Activated B cell treated with CpG ODN at 0.5 μM for 24 hours (primary cell): ENCODE measurements at places on chromosomes 13 and 19. TPM values are rescaled to one million over a fixed set of nuclear protein-coding genes. Genes with fewer than 3 reads are reported as not detected.
A peak's percentile ranks its signal among the peaks of the same experiment; 100 is the strongest.

DNA sequence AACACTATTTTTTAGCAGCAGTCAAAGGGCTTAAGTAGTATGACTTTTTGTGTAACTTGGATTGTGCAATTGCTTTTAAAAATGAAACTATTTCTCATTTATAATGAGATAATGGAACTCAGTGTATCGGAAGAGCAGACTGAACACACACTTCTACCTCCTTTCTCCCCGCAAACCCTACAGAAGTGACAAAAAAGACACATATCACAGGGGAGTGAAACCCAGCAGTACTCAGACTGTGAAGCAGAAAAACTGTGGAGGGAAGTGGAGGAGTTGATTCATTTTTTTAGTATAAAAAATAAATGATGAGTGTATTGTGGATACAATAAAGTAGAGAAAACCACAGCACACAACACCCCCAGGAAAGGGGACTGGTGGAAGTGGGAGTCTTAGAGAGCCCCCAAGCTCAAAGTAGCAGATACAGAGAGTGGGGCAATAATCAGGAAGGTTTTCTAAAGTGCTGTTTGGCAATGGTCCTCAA, 9.7 kb downstream of the LPAR6 start:
- DNase-seq = no peak
- H3K27ac ChIP-seq = no peak overlapping the region
- peaks cover 56% of the 10 kb centered on the region for H3K36me3 ChIP-seq
- no peaks in the 10 kb centered on the region for H3K27me3 ChIP-seq
- peaks cover 15% of the 10 kb centered on the region for H3K4me1 ChIP-seq
- no peak overlapping the region for H3K4me3 ChIP-seq

GRCh38 chr19:389935-390289, 19.0 kb downstream of the C2CD4C start:
- H3K4me1 ChIP-seq = no peaks in the 10 kb centered on the region
- no peak for DNase-seq
- no peak overlapping the region for H3K4me3 ChIP-seq
- H3K27ac ChIP-seq = no peak overlapping the region
- H3K27me3 ChIP-seq = peaks cover 24% of the 10 kb centered on the region

- no peaks in the 10 kb centered on the region for H3K27me3 ChIP-seq
- H3K4me1 ChIP-seq = no peaks in the 10 kb centered on the region
- H3K27ac ChIP-seq = no peak overlapping the region
- H3K4me3 ChIP-seq = no peak overlapping the region
- DNase-seq = no peak
- no peaks in the 10 kb centered on the region for H3K36me3 ChIP-seq
These were observed 8.2 kb upstream of the ZNF507 start for GRCh38 chr19:32337084-32337808.

DNA sequence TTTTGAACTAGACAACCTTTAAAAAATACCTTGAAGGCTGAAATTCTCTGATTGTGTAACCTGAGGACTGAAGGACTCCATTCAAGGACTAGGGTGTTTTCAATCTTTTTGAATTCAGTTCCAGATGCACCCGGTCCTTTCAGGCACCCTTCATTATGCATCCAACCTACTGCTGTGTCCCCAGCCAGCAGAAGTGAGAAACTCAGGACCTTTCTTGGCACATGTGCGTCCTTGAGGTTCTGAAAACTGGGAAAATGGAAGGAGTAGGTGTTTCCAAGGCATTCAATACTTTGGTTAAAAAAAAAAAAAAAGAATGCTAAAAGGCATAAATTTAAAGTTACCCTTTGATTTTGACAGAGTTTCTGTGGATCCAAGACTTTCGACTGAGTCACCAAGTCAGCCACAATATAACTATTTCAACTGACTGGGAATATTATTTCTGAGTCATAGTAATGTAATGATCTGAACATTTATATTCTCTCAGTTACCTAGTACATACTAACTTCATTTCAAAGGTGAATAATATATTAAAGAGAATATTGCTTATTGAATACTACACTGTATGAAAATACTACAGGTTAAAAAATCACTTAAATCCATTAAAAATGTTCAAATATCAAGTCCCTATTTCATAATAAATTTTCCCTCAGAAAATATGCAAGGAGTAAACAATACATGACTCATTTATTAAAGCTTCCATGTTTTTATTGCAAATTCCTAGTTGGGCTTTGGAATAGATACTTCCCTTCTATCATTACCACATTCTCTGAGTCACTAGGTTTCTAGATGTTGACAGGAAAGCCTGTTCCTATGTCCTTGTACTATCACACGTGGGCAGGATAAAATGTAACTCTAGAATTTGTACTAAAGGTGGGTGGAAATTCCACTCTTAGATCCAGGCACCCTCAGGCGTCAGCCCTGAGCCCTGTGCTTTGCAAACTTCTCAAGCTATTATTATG, 2.4 kb upstream of the ITGBL1 start:
- no peak for DNase-seq
- H3K4me3 ChIP-seq = no peak overlapping the region
- H3K4me1 ChIP-seq = peaks cover 4% of the 10 kb centered on the region
- H3K27me3 ChIP-seq = peaks cover 8% of the 10 kb centered on the region

- H3K27me3 ChIP-seq = no peaks in the 10 kb centered on the region
- H3K36me3 ChIP-seq = peaks cover 57% of the 10 kb centered on the region
- peak; percentile 89 for DNase-seq
- H3K27ac ChIP-seq = peak within 1 kb of the TSS; percentile 98
- peak within 1 kb of the TSS; percentile 100 for H3K4me3 ChIP-seq
- H3K4me1 ChIP-seq = peaks cover 38% of the 10 kb centered on the region
These were observed at the start of gene ERVK3-1 for GRCh38 chr19:58305065-58305931. TSS of gene ERVK3-1 (plus strand) at chr19:58305377. CDS start at chr19:58312169, 6,792 bp downstream.

- no peak overlapping the region for H3K4me3 ChIP-seq
- H3K36me3 ChIP-seq = no peaks in the 10 kb centered on the region
- H3K4me1 ChIP-seq = no peaks in the 10 kb centered on the region
- H3K27me3 ChIP-seq = peaks cover 10% of the 10 kb centered on the region
These were observed 27.5 kb upstream of the SERPINE3 start for GRCh38 chr13:51311957-51312520.

DNA sequence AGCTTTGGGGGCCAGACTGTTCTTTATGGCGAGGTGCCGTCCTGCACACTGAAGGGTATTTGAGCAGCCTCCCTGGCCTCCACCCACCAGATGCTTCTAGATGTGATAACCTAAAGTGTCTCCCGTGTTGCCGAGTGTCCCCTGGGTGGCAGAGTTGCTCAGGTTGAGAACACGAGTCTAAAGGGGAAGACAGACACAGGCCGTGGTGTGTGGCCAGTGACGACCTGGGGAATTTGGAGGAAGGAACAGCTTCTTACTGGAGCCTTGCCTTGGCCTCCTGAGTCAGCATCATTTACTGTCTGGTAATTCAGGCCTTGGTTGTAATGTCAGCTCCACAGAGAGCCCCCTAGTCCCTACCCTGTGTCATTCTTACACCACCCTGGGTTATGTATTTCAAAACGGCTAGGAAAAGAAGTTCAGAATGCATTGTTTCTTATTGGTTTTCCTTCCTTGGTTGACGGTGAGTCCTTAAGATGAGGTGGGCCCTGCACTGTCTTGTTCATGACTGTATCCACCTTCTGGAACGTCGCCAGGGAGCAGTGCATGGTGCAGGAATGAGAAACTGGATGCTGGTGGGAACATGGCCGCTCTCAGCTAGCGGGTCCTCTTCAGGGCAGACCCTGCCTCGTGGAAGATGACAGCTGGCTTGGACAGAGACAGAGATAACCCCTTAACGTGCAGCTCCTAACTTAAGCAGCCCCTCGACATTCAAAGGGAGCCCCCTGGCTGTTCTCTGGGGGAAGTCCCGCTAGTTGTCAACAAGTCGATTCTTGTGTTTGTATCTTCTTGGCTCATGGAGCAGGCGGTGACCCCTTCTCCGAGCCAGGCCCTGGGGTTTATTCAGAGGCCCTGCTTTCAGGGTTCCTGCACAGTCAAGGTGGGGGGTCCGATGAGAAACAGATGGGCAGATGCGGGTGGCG, 7.2 kb downstream of the SIN3B start:
- peak; percentile 29 for DNase-seq
- H3K36me3 ChIP-seq = peaks cover 78% of the 10 kb centered on the region
- no peak overlapping the region for H3K4me3 ChIP-seq
- H3K4me1 ChIP-seq = peaks cover 42% of the 10 kb centered on the region
- no peaks in the 10 kb centered on the region for H3K27me3 ChIP-seq

TEX29 gene
- total RNA-seq = 0.35 and 0.54 TPM in 2 replicates

DNA sequence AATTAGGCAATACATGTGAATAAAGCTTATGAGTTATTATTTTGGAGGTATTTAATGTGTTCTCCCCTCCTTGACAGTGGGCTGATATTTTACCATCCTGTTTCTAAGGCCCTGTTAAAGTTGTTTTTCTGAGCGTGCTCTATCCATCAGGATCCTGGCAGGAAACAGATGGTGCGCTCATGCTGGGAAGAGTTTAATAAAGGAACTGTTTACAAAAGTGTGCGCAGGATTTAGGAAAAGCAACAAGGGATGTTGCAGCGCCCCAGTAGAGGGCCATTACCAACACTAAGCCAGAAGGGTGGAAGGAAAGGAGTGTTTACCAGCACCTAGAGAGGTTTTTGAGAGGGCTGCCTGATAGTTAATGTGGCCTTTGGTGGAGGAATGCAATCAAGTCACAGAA, 374.5 kb downstream of the KCNRG start:
- no peaks in the 10 kb centered on the region for H3K27me3 ChIP-seq
- peaks cover 4% of the 10 kb centered on the region for H3K4me1 ChIP-seq
- no peaks in the 10 kb centered on the region for H3K36me3 ChIP-seq

TGFBR3L gene
- not detected in 2 replicates for total RNA-seq

DNA sequence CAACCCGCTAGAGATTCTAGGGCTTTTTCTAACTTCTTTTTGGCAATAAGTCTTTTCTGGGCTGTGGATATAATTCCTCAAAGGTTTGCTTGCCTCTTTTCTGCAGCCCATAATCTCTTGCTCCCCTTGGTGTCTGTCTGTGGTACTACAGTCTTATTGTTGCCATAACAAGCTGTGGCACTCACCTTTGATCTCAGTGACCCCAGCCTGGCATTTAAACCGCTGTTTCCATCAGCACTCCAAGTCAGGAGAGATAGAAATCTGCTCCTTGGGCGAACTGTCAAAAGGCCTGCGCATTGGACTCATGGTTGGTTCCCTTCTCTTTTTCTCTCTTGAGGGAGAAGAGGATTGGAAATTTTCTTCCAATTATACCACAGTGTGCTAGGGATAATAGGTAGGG, 14.5 kb upstream of the MPHOSPH8 start:
- H3K4me1 ChIP-seq = no peaks in the 10 kb centered on the region
- H3K27me3 ChIP-seq = peaks cover 24% of the 10 kb centered on the region
- no peaks in the 10 kb centered on the region for H3K36me3 ChIP-seq
- H3K4me3 ChIP-seq = no peak overlapping the region

GRCh38 chr19:4576016-4576933, 16.8 kb upstream of the SEMA6B start:
- no peak overlapping the region for H3K27ac ChIP-seq
- no peak overlapping the region for H3K4me3 ChIP-seq
- H3K36me3 ChIP-seq = no peaks in the 10 kb centered on the region
- peaks cover 48% of the 10 kb centered on the region for H3K27me3 ChIP-seq
- DNase-seq = peak; percentile 64

FCHO1 gene
- total RNA-seq = 81.8 and 103 TPM in 2 replicates

DNA sequence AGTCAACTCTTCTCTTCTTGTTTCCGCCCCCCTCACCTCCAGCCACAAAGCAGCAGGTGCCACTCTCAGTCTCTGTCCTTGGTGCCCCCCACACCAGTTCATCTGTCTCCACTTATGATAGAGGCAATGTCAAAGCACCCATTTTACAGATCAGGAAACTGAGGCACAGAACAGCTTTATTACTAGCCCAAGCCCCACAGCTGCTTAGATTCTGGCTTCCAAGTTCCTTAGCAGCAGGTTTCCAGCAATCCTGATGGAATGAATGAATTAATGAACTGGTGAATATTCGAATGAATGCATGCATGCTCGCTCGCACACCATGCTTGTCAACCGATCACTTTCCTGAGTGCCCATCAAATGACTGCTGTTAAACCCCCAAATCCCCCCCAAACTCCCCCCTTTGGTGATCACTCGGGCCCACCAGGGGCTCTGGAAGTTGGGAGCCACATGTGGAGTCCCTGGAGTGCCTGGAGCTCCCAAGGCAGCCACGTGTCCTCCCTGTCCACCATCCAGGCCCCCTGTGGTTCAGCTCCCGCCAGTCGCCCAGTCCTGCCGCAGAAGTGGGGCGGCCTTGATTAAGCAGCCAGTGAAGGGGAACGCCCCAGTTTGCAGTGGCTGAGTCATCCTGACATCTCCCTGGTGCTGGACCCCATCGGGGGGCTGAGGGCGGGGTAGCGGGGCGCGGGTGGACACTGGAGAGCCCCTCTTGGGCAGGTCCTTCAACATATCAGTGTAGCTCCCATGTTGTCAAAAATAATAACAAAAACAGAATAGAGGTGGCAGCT, 6.8 kb downstream of the PTPRS start:
- no peak overlapping the region for H3K4me3 ChIP-seq
- no peaks in the 10 kb centered on the region for H3K36me3 ChIP-seq
- DNase-seq = no peak
- peaks cover 21% of the 10 kb centered on the region for H3K4me1 ChIP-seq

TMEM91 gene
- 3.7 and 4.6 TPM in 2 replicates for total RNA-seq

GRCh38 chr19:6596621-6597020, 5.7 kb upstream of the CD70 start:
- H3K27me3 ChIP-seq = peaks cover 12% of the 10 kb centered on the region
- no peaks in the 10 kb centered on the region for H3K36me3 ChIP-seq
- peaks cover 36% of the 10 kb centered on the region for H3K4me1 ChIP-seq
- H3K27ac ChIP-seq = no peak overlapping the region
- H3K4me3 ChIP-seq = no peak overlapping the region

- no peak overlapping the region for H3K27ac ChIP-seq
- H3K36me3 ChIP-seq = no peaks in the 10 kb centered on the region
- no peaks in the 10 kb centered on the region for H3K27me3 ChIP-seq
These were observed 58.7 kb upstream of the NBEA start for GRCh38 chr13:34883396-34883795.

HPN gene
- not detected in 2 replicates for total RNA-seq

DNA sequence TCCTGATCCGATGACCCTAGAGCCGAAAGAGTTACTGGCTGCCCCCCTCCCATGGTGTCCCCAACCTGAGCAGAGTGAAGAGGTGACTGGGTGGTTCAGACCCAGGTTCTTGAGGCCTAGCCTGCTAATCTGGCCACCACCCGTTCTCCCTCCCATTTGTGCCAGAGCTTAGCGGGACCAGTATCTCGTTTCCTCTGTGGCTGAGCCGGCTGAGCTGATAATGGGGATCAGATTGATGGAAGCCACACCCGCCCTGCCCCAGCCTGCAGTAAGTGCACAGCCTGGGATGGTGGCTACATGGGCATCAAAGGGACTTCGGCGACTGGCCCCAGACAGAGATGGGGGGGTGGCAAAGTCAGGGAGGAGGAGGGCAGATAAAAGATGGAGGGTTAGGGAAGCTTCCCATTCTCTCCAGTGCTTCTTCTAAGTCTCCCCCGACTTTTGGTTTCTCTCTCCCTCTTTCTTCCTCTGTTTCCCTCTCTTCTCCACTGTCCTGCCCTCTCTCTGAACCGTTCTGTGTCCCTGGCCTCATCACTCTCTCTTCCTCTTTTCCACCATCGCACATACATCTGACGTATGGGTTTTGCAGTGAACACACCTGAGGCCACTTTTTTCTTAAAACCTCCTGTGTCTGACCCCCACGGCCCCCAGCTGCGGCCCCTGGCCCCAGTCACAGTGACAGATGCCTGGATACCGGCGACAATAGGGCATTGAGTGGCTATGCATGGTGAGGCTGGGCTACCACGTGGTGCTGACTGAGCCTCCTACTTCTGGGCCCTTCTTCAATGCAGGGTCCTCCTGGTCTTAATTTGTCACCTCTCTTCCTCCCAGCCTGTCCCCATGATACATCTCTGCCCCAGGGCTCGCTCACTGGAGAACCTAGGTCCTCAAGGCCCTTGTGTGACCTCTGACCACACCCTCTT, 2.4 kb downstream of the ELAVL3 start:
- H3K4me3 ChIP-seq = no peak overlapping the region
- H3K27me3 ChIP-seq = peaks cover 22% of the 10 kb centered on the region

GRCh38 chr19:45160870-45161737, at the start of gene NKPD1:
TSS of gene NKPD1 (minus strand) at chr19:45160982. CDS start at chr19:45160150, 832 bp downstream.
- H3K4me1 ChIP-seq = peaks cover 17% of the 10 kb centered on the region
- DNase-seq = no peak
- no peak within 1 kb of the TSS for H3K4me3 ChIP-seq
- peaks cover 31% of the 10 kb centered on the region for H3K27me3 ChIP-seq
- H3K36me3 ChIP-seq = no peaks in the 10 kb centered on the region
